Inflammatory macrophage treated with lipopolysaccharide for 4 hours (primary cell): ENCODE measurements at places on chromosomes 12 and 14.
A peak's percentile ranks its signal among the peaks of the same experiment; 100 is the strongest.

DNA sequence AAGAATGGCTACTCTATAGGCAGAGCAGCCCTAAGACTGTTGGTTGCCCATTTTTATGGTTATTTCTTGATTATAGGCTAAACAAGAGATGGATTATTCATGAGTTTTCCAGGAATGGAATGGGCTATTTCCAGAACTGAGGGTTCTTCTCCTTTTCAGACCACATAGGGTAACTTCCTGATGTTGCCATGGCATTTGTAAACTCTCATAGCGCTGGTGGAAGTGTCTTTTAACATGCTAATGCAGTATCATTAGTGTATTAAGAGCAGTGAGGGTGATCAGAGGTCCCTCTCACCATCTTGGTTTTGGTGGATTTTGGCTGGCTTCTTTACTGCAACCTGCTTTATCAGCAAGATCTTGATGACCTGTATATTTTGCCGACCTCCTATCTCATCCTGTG, 904.6 kb upstream of the FBXO33 start:
- no peak for DNase-seq

DNA sequence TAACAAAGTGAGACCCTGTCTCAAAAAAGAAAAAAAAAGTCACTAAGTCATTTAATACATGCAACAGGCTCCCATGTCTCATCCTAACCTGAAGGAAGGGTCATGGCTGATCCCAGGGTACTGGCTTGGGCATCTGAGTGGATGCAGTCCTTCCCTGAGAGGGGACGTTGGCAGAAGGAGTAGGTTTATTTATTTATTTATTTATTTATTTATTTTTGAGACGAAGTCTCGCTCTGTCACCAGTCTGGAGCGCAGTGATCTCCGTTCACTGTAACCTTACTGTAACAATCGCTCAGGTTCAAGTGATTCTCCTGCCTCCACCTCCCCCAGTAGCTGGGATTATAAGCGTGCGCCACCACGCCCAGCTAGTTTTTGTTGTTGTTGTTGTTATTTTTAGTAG, 7.2 kb upstream of the CALCOCO1 start:
- no peak for DNase-seq

DNA sequence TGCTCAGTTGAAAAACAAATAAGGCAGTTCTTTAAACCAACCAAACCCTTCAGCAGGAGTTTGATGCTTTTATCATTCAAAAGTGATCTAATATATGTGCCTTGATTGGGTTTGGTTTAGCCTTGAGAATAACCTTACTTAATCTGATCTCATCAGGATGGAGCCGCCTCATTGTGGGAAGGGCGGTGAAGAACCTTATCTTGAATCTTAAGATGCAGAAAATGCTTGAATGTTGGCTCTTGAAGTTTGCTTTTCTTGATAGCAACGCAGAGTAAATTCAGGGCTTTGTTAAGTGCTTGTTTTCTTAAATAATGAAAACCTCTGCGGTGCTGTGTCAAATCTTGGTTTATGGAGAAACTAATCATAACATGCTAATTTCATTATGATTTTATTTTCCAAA, 138.2 kb downstream of the MON2 start:
- peak; percentile 58 for DNase-seq

DNA sequence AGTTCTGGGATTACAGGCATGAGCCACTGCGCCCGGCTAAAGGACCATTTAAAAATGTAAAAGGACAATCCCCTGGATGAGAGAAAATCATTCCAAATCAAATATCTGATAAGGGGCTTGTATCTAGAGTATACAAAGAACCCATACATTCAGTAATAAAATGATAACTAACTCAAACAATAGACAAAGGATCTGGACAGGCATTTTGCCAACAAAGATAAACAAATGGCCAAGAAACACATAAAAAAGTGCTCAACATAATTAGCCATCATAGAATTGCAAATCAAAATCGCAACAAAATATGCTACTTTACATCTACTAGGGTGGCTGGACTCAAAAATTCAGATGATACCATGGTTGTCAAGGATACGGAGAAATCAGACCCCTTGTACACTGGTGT, 8.5 kb upstream of the BICD1 start:
- no peak for DNase-seq

GRCh38 chr12:116538076-116538591, 21.0 kb upstream of the MAP1LC3B2 start:
- peak; percentile 87 for DNase-seq

- DNase-seq = no peak
Observed at GRCh38 chr12:70070494-70071007, 172.7 kb upstream of the CNOT2 start.

- DNase-seq = no peak
Observed at GRCh38 chr12:115444346-115444745, 760.4 kb upstream of the TBX3 start.

GRCh38 chr14:28294834-28295440, 471.6 kb upstream of the FOXG1 start:
- DNase-seq = peak; percentile 14

DNA sequence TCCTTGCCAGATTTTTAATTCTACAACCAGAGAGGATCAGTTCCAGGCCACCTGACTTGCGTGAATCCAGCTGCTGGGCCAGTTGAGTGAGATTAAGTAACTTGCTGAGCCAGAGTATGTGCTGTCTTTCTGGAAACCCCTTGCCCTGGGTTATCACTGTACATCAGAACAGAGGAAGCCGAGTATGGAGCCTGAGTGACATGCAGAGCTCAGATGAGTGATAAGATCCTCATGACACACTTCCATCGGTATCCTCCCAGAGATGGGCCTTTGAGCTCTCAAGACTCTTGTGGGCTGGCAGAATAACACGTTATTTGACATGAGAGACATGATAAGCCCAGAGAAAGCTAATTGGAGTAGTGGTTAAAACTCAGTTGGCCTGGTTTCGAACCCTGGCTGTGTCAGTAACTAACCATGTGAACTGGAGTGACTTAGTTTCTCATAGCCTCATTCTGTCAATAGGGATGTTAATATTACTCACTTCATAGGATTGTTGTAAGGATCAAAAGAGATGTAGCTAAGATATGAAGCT, 388.1 kb downstream of the ZFP36L1 start:
- DNase-seq = no peak

DNA sequence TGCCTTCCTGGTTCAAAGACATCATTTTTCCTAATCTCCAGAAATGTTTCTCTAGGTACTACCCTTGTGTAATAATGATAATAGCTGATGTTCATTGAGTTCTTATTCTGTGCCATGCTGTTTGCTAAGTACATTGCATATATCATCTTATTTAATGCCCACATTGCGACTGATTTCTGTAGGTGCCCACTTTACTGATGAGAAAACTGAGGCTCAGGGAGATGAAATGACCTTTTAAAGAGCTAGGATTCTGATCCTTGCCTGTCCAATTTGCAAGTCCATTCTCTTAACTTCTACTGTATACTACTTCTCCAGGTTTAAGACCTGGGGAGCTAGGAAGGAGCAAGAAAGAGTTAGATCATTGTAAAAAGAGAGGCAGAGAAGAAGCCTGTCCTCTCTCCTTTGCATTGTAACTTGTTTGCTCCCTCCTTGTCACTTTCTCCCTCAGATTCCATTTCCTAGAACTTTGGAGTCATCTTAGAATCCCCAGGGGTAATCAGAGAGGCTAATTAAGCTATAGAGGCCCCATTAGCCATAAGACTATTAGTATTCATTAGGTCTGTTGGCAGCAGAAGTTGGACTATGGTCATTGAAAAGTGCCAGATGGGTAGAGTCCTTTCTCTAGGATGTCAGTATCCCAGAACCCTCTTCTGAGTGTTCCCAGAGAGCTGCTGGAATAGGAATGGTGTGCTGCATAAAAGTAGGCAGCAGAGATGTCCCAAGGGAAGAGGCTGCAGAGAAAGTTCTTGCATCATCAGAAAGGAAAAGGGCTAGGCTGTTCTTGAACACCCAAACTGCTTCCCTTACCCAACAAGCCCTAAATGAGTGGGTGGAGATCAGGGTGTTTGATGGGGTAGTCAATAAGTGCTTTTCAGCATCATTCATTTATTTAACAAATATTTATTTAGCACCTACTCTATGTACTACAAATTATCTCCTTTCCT, 3.1 kb downstream of the DGKA start:
- DNase-seq = no peak

- DNase-seq = no peak
Observed at GRCh38 chr12:75628511-75628910, 117.1 kb upstream of the KRR1 start.

- DNase-seq = no peak
Observed at GRCh38 chr12:96153131-96153725, 40.9 kb upstream of the ELK3 start.

GRCh38 chr14:102027951-102028350, 58.9 kb downstream of the HSP90AA1 start:
- DNase-seq = no peak

DNA sequence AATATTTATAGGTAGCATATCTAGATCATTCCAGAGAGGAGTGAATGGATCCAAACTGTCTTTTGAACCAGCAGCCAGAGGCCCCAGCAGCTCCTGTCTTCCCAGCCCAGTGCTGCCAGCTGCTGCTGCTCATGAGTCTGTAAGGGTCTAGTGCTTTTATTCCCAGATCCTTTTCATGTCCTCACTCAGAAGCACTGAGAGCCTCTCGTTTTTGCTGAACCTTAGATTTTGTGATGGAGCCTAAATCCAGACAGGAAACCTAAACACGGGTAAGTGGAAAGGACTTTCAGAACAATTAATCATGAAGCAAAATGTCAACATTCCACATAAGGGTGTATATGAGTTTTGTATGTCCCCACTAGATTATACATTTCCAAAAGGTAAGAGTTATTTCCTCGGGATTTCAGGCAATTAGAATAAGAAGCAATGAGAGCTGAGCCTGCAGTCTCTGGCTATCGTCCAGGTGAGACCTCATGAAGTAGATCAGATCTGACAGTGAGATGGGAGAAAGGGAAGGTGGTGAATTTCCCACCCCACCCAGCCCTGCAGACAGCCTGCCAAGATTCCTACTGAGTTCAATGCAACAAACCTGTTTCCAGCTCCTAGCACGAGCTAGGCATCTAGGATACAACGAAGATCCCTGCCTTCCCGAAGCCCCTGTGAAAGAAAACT, 84.4 kb downstream of the NINJ2 start:
- DNase-seq = no peak

GRCh38 chr12:72346363-72346944, 74.3 kb downstream of the TRHDE start:
- DNase-seq = peak; percentile 50

GRCh38 chr14:105485739-105486162, 935 bp upstream of the CRIP1 start:
- peak; percentile 16 for DNase-seq

DNA sequence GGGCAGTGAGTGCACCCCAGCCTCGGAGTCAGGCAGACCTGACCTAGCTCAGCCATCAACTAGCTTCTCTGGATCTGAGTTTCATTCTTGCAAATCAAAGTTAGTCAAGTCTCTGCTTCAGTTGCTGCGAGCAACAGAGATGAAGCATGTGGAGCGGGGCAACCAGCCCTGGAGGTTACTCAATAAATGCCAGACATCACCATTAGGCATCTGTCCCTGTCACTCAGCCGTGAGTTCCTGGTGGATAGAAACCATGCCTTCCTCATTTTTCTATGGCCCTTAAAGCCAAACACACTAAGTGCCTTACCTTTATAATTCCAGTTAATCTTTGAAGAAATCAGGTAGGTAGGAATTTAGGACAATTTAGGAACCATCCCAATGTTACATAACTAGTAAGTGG, 19.3 kb downstream of the RFX4 start:
- DNase-seq = no peak

DNA sequence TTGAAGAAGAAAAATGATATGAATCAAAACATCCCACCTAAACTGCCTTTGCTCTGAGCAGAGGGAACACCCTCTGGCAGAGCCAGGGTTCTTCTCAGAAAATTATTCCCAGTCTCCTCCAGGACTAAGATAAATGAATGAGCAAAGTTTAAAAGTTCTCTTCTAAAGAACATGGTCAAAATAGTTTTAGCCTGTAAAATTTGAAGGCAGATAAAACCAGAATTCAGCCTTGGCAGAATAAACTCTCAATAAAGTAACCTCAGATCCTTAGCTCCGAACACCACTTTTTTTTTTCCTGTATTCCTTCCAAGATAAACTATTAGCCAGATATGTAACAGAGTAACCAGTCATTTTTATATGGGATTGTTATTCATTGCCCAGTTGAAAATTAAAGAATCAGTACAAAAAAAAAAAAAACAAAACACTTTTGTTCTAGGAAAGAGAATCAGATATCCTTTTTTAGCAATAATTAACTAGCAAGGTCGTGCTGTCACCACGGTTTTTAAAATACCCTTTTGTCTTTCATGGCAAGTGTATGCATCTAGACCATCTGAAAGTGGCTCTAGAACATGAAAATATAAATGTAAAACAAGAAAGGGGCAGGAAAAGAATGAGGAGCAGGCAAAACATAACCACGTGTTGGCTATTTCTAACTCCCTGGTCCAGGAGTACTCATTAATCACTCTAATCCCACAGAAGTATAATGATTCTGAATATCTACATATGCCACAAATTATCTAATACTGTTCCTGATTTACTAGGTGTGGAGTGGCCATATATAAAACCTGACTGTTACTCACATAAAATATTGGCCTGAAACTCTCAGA, 60.8 kb downstream of the CAPZA3 start:
- no peak for DNase-seq

DNA sequence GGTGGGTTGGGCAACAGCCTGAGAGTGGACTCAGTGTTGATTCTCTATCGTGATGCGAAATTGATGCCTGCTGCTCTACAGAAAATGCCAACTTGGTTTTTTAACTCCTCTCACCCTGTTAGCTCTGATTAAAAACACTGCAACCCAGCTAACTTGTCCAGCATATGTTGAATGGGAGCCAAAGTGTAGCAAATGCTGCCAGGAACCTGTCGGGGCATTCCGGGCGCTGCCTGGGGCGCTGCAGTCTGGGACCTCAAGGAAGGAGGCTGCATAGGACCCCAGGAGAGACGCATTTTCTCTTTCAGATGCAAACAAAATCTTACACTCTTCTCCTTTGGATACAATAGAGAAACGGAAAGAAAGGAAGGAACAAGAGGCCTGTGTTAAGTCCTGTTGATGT, 3.9 kb downstream of the B3GNT4 start:
- DNase-seq = no peak

GRCh38 chr12:121678716-121679300, 9.4 kb upstream of the MORN3 start:
- DNase-seq = no peak

DNA sequence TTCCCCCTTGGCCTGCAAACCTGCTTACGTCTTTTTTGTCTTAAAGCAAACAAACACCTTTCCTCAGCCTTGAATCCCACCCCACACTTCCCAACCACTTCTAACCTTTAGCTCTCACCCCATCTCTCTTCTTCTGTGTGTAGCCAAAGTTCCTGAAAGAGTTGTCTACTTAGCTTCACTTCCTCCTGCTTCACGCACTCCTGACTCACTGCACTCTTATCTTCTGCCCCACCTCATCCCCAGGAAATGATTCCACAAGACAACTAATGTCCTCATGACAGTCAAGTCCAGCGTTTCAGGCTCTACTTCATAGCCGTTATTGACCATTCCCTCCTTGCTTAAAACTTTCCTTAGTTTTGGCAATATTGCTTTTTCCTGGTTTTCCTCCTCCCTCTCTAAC, 22.4 kb downstream of the EIF2B2 start:
- DNase-seq = peak; percentile 84

DNA sequence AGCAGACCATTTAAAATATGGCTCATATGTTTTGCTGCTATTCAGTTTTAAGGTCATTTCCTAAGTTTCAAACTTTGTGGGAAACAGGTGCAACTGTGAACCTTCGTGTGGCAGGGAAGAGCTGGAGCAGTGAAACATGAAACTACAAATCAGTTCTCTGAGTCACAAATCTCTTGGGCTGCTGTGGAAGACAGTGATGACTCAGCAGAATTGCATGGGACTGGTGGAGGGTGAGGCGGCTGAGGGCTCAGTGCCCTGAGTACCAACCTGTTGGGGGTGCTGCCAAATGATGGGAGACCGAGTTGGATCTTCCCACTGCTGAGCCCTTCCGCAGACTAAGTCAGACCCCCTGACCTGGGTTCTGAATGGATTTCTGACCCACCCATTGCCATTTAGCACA, 8.4 kb upstream of the CALM1 start:
- peak; percentile 41 for DNase-seq
